LHCN-M2 (cell line): ENCODE measurements at places on chromosomes 11 and 22.

DNA sequence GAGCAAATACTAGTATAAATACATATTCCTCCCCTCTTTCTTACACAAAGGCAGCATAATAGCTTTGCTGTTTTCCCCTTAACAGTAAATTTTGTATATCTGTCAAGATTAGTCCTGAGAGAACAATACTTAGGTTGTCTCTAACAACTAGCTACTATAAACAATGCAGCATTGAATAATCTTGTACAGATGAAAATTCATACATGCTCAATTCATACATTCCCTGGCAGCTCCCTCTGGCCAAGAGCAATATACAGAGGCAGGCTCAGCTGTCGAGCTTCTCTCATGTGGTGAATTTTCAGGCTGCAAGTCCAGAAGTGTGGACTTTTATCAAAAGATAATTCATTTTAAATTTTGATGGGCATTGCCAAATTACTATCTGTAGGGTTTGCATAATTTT, 81.2 kb upstream of the PTH start:
- no peak for DNase-seq

GRCh38 chr22:38109371-38110001, 998 bp downstream of the BAIAP2L2 start:
- DNase-seq = peak; percentile 12

GRCh38 chr22:23180301-23180892, at the start of gene BCR:
Gene BCR, plus strand, starts transcription at chr22:23180509. Its CDS starts 452 bp downstream, at chr22:23180961.
- peak; percentile 20 for DNase-seq

DNA sequence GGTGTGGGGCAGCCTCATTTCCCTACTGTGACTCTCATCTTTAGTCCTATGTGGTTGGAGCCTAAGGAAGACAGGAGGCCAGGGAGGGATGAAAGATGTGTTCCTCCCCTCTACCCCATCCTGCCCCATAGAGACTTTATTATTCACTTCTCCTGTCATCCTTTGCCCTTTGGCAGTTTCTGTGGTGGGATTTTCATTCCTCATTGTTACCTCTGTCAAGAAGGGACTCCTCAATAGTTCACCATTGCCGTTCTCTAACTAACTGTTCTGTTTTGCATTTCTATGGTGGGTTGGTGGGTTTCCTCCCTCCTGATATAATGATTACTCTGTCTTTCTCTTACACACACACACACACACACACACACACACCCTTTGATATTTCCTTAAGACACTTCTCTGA, 202.3 kb downstream of the DSCAML1 start:
- no peak for DNase-seq

DNA sequence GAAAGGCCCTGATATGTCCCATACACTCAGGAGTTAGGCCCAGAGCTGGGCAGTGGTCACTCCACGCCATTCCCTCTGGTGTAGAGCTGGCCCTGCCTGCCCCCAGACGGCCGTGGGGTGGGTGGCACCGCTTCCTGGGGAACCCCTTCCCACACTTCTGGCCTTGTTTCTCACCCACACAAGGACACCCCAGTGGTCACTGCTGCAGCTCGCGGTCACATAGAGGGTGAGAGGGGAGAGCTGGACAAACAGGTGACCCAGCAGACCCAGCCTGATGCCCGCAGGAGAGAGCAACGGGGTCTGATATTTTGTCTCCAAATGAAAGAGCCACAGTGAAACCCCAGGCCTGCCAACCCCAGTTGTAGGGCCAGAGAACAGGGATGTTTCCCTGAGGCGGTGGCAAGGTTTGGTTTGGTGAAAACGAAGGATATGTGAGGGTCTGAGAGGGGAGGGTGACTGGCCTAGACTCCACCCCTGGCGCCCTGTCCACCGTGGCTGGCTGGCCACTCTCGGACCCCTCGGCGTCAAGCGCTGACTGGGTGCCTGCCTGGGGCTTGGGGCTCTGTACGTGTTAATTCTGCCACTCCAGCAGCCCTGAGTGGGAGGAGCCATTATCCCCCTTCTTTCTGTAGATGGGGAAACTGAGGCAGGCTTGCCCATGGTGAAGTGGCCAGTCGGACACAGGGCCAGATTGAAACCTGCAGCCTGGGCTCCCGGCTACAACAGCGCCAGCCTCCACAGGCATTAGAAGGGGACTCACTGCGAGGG, 71.0 kb upstream of the PPARA start:
- DNase-seq = peak; percentile 59

- DNase-seq = peak; percentile 63
Observed at GRCh38 chr22:45671783-45672563, at the start of gene ATXN10. Gene ATXN10, plus strand, starts transcription at chr22:45671834. Its CDS starts 230 bp downstream, at chr22:45672064.

DNA sequence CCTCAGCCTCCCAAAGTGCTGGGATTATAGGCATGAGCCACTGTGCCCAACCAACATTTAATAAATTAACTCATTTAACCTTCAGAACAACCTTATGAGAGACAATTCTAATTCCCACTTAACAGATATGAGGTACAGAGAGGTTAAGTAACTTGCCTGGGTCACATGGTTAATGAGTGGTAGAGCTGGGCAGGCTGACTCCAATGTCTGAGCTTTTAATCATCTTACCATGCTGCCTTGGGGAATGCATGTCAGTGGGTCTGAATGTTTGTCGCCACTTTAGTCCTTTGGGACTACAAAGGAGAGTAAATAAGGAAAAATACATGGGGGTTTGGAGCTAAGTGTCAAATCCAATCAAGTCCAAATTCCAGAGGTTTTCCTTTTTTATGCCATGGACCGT, 11.2 kb upstream of the PIK3C2A start:
- DNase-seq = no peak

- no peak for DNase-seq
Observed at GRCh38 chr11:68025047-68025446, 5.4 kb upstream of the NDUFS8 start.

GRCh38 chr11:119180729-119181676, 4.3 kb upstream of the NHERF4 start:
- DNase-seq = no peak

- DNase-seq = no peak
Observed at GRCh38 chr11:118157186-118157895, 4.7 kb upstream of the SCN4B start.

DNA sequence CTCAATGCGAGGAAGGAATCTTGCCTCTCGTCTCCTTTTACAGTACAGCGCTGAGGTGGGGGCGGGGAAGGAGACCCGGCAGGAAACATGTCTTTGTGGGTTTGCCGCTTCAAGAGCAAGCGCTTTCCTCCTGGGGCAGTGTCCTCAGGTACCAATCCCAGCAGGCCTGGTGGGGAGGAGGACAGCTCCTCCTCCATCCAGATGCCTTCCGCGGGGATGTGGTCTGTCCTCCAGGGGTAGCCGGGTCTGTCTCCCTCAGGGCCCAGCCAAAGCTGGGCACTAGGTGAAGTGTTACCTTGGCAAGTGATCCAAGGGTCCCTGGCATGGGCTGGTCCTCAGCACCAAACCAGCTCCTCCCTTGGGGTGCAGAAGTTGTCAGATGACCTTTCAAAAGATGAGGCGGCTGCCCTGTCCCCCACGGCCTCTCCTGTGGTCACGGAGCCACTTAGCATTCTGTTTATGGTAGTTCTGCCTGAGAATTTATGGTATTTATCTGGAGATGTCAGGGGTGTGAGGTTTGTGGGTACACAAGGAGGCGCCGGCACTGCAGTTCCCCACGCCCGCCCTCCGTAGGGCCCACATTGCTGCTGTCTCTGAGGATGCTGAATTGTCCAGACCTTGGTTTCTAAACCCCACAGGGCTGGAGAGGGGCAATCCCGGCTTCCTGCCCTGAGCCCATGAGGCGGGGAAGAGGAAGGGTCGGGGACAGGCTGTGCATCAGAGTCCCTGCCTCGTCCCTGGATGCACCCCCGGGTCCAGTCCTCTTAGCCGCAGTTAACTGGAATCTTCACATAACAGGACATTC, 93.5 kb upstream of the ANO1 start:
- no peak for DNase-seq

- no peak for DNase-seq
Observed at GRCh38 chr11:60221692-60222091, 21.2 kb downstream of the MS4A4E start.

- no peak for DNase-seq
Observed at GRCh38 chr22:31269892-31270579, 22.3 kb downstream of the PIK3IP1 start.
